ENCODE measurements at places on chromosomes 1 and 21. TPM values are rescaled to one million over a fixed set of nuclear protein-coding genes. Genes with fewer than 3 reads are reported as not detected.

GRCh38 chr1:154198756-154199562 lies 7.1 kb upstream of the TPM3 start:
- no peak for DNase-seq

DNA sequence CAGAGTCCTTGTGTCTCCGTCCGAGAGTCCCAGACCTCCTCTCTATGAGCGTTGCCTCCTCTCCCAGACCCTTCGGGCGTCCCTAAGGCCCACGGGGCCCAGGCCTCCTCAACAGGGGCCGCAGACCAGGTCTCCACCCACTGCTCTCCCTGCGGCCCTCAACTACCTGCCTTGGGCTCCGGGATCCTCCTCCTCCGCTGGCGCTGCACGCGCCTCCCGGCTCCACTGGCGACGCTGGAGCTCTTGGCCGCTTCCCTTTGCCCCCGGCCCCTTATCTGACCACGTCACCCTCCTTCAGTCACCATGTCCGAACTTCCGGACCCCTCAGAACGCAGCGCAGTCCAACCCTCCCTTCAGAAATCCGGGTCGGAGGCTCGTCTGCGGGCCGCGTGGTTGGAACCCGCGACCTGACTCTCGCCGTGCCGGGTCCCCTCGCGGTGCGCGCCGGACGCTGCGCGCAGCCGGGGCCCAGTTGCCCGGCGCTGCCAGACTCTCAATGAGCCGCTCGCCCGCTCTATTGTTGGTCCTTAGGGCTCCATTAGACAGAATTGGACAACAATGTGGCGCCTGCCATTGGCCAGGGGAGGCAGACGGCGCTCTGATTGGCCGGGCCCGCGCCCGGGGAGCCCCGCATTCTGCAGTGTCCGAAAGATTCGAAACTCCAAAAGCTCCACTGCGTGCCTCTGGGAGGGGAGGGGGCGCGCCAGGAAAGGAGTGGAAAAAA lies at the start of gene DMRTA2:
Gene DMRTA2, minus strand, starts transcription at position 498 of the 724 bp plus-strand sequence. CDS start 1,907 bp downstream, outside the sequence.
- DNase-seq, result peak; percentile 30

The TMEM82 gene
- total RNA-seq, result not detected

- DNase-seq, result no peak
Measured at GRCh38 chr1:230913496-230913895, 45.2 kb upstream of the C1orf198 start.

The INKA2 gene
- total RNA-seq, result 4.4 TPM

- no peak for DNase-seq
Measured at GRCh38 chr1:157955857-157956256, 37.6 kb upstream of the KIRREL1 start.

The LCE2A gene
- total RNA-seq, result not detected
